WERI-Rb-1 (cell line): ENCODE measurements at places on chromosomes 1 and 21.

DNA sequence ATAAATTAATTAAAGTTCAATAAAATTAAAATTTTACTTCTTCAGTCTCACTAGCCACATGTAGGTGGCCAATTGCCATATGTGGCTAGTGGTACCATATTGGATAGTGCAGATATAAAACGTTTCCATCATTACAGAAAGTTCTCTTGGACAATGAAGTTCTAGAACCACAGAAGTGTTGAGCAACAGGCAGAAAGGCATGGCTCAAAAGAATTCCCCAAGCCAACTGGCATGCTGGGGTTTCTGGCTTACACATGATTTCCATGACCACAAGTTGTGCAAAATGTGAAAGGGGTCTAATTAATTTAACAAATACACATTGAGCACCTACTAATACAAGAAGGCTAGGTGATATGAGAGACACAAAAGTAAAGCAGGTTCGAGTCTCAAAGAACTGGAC lies 72.2 kb upstream of the CDC42BPA start:
- no peak for DNase-seq

DNA sequence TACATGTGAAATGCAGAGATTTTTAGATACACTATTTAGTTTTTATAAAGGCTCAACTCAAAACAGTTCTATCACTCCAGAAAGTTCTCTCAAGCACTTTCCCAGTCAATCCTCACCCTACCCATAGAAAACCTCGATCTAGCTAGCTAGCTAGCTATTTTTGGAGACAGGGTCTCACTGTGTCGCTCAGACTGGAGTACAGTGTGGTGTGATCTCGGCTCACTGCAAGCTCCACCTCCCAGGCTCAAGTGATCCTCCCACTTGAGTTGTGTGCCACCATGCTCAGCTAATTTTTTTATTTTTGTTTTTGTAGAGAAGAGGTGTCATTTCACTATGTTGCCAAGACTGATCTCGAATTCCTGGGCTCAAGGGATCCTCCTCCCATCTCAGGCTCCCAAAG lies 236.9 kb downstream of the RERE start:
- DNase-seq: no peak

DNA sequence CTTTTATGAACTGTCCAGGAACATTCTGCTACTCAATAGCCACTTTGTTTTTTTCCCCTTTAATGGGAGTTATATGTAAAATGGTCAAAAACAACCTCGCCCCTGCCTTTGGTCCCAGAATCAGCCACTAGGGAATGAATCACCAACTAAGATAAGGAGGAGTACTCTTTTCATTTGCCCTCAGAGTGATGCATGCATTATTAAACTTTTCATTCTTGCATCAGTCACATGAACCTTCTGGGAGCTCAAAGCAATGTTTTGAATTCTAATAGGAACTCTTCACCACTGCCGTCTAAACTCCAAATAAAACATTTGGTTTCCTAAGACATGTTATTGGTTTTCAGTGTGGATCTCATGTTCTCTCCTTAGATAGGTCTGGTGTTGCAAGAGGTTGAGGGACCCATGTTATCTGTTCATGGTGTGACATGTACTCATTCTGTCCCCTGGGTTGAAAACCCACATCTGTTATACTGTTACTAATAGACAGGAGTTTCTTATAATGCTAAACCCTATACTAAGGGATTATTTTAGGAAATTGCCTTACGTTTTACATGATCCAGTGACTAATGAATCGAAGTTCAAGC lies 17.8 kb upstream of the HSD17B7 start:
- DNase-seq: no peak

DNA sequence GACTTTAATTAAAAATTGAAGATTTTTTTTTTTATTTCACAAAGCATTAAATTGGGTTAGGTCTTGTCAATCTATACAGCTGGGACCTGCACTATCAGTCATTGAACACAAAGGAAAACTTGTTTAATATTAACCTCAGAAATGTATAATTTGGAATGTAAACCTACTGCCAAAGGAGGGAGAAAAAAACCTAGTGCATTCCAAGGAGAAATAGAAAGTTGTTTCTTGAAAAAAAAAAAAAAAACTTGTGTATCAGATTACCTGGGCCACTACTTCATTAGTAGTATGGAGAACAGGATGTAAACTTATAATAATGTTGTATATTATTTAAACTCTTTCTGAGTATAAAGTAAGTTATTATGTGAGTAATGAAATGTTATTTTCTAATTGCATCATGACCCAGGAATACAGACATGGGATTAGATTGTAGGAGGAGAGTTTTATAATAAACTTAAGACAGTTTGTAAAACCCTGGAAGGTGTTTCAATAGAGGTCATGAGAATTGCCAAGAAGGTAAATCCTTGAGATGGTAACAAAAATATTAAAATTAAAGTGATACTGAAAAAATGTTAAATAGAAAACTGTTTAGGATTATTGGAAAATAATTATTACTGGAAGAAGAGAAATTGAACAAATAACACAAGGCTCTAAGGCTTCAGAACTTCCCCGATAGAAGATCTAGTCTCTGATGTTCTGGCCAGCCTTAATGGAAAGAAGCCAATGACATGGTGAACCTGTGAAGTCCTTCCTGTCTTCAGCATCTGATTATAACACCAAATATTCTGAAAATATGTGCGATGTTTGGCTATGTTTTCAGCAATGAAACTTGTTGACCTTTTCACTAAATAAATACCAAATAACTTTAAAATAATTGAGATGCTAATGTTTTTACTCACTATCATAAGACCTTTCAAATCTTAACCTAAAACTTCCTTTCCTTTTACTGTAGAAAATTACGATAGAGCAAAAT lies 412.8 kb upstream of the LYPLAL1 start:
- no peak for DNase-seq

DNA sequence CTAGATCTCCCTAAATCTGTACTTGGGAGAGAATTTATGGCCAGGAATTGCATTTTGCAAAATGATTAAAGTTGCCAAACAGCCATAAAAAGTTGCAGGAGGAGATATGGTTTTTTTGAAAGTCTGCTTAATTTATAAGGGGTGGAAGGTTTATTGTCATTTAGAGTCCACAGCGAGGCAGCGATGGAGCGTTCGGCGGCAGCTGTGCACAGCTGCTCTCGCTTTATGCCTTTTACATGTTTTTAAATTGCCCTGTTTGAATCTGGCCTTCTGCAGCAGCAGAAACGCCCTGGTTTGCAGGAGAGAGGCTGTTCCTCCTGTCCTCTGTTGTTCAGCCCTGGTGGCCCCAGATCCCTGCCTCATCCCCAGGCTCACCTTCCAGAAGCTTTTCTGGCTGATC lies 144.9 kb upstream of the POU3F1 start:
- peak; percentile 40 for DNase-seq

DNA sequence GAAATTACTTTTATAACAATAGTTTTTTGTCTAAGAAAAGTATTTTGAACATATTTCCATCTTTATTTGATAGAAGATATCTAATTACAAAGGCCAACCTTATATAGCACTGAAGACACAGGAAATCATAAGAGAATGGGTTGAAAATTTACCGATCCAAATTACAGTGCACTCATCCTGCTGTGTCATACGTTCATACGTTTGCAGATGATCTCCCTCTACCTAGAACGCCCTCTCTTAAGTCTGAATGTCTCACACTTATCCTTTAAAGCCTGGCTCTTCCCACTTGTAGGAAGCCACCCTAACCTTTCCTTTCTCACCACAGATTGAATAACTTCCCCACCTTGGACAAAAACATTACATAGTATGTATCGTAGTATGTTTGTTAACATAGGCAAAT lies 9.3 kb downstream of the ASH1L start:
- no peak for DNase-seq

DNA sequence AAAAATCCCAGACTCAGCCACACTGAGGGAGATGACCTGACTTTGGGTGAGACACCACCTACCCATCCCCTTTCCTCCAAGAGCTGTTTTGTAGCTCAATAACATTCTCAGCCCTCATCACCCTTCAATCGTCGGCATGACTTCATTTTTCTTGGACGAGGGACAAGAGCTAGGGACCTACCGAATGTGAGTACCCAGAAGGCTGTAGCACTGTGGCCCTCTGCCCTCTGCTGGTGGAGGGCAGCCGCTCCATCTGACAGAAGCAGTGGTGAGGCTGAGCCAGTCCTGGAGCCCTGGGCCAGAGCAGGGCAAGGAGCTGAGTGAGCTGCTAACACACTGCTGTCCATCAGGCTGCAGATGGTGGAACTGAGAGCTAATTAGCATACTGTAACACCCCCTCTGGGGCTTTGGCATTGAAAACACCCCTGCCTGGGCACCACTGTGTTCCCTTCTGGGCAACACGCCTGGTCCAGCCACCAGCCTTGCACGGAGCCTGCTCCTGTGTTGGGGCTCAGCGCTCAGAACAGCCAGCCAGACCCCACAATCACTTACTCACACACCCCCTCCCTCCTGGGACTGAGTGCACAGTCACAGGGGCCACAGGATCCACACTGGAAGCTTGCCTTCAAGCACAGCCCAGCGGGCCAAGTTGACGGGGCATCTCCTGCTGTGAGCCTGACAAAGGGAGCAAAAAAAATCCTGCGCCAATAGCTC lies 18.3 kb upstream of the ALPL start:
- DNase-seq: peak; percentile 55

GRCh38 chr1:223271085-223271781 lies 92.7 kb downstream of the SUSD4 start:
- DNase-seq: no peak

GRCh38 chr1:201468501-201468843 lies 516 bp downstream of the PHLDA3 start:
- DNase-seq: peak; percentile 59

DNA sequence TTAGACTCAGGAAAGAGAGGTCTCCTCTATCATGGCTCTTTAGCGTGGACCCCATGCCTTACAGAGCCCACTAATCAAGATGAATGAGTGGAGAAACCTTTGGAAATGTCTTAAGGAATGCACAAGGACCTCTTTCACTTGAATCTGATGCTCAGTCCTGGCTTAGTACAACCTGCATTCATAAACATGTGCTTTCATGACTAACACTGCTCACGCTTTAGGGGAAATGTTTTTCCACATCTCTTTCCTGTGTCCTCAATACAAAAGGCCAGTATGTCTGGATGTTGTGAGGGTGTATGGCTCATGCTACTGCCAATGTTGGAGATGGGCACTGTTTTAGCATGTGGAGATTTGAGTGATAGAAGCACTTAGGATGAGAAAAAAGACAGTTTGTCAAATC lies 14.2 kb upstream of the GNG12 start:
- DNase-seq: no peak

GRCh38 chr1:76769911-76770310 lies 97.4 kb upstream of the ST6GALNAC5 start:
- DNase-seq: peak; percentile 64

GRCh38 chr21:41418956-41419680 lies 6.9 kb upstream of the MX1 start:
- DNase-seq: no peak

GRCh38 chr1:165645654-165646366 lies 14.8 kb downstream of the MGST3 start:
- DNase-seq: no peak
